Stimulated activated CD4-positive, alpha-beta T cell treated with anti-CD3 and anti-CD28 coated beads, Interleukin-4, amount 100 ng/mL, for 48 hours (primary cell): ENCODE measurements at places on chromosomes 4 and X.

DNA sequence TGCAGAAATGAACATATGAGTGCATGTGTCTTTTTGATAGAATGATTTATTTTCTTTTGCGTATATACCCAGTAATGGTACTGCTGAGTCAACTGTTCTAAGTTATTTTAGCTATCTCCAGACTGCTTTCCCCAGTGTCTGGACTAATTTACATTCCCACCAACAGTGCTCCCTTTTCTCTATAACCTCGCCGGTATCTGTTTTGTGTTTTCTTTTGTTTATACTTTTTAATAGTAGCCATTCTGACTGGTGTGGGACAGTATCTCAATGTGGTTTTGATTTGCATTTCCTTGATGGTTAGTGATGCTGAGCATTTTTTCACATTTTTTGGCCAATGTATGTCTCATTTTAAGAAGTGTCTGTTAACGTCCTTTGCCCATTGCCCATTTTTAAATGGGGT is 218.6 kb upstream of the KCNIP4 start:
- DNase-seq = no peak

- DNase-seq = no peak
Observed at GRCh38 chr4:184934961-184935360, 83.3 kb upstream of the HELT start.

- no peak for DNase-seq
Observed at GRCh38 chr4:125105561-125105960, 209.2 kb upstream of the FAT4 start.

DNA sequence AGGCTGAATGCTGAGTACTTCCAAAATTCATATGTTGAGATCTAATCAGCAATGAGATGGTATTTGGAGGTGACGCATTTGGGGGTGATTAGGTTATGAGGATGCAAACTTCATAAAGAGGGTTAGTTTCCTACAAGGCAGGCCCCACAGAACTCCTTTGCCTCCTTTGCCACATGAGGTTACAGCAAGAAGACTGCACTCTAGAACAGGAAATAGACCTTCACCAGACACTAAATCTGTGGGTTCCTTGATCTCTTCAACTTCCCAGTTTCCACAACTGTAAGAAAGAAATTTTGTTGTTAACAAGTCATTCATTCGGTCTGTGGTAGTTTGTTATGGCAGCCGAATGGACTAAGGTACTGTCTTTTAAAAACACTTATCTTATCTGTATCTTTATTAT is 681.9 kb upstream of the HS3ST1 start:
- DNase-seq = no peak

DNA sequence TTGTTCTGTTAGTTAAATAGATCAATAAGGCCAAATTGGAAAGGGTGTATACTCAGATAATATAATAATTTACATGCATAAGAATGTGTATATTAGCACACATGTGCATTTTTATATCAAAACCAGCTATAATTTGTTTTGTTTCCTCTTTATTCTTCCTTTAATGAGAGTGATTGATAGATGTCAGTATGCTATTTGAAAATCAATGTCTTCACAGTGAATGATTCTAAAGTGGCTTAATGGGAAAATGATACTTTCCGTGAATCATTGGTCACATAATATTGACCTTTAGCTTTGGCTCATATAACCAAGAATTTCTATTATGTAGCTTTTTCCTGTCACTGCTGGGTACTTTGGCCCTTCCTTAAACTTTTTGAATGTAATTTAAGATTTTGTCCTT is 48.6 kb downstream of the PLS3 start:
- no peak for DNase-seq

DNA sequence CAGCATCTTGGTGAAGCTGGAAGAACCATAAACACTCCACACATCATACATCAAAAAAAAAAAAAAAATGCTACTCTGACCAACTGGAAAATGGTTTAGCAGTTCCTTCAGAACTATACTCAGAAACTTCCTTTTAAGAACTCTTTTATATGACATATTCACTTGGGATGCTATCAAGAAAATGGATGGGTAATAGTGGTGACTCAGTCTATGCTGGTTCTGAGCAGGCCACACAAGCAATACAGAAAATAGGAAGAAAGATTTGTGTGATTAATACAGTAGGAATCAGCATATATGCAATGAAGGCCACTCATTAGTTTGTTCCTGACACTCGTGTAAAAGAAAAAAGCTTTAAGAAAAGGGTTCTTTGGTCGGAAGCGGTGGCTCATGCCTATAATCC is 123.5 kb upstream of the FAT4 start:
- DNase-seq = no peak

GRCh38 chr4:2292646-2293108 is 30.8 kb upstream of the MXD4 start:
- DNase-seq = no peak

DNA sequence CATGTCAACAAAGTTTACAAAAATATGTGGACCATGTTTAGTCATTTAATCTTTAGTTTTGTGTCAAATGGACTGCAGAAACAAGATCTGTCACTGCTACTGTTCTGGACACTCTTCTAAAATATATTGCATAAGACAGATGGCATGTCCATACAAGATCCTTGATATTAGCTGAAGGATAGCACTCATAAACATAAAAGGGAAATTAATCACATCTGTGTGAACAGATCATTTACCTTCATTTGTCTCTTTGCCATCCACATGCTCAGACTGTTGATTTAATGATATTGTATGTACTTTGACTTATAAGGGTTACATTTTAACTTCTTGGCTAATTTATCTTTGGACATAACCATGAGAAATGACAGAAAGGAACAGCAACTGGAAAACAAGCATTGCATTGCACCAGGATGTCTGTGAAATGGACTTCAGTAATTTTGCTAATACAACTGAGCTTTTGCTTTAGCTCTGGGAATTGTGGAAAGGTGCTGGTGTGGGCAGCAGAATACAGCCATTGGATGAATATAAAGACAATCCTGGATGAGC is at the start of gene UGT2B7:
UGT2B7 (plus strand) TSS at position 364 of the 546 bp plus-strand sequence; CDS start at position 411, 47 bp downstream.
- no peak for DNase-seq

- DNase-seq = no peak
Observed at GRCh38 chr4:8044699-8045098, 105.0 kb upstream of the AFAP1 start.

GRCh38 chr4:110617075-110617640 is 5.7 kb downstream of the PITX2 start:
- no peak for DNase-seq

- no peak for DNase-seq
Observed at GRCh38 chrX:132169554-132169953, 41.7 kb upstream of the FRMD7 start.

- no peak for DNase-seq
Observed at GRCh38 chr4:70734168-70734954, 12.6 kb downstream of the RUFY3 start.

- DNase-seq = no peak
Observed at GRCh38 chrX:12580548-12580947, 210.7 kb upstream of the PRPS2 start.

GRCh38 chrX:71922686-71923085 is 12.0 kb downstream of the NHSL2 start:
- no peak for DNase-seq

- DNase-seq = no peak
Observed at GRCh38 chrX:120462370-120462769, 6.7 kb downstream of the LAMP2 start.

DNA sequence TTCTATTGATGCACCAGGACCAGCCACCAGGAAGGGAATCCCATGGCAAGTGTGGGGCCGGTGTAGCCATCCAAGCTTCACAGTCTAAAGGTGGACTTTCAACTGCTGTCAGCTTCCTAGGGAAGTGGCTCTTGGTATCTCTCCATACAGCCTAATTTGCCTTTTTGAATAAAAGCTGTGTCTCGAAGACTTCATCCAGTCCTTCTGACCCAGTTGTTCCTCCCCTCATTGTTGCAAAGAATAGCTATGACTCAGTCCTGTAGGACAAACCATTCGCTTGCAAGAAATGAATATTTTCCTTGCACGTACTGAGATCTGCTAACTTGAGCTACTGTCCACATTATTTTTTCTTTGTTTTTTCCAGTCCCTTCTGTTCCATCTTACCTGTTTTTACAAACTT is 145.1 kb upstream of the CTSO start:
- no peak for DNase-seq

DNA sequence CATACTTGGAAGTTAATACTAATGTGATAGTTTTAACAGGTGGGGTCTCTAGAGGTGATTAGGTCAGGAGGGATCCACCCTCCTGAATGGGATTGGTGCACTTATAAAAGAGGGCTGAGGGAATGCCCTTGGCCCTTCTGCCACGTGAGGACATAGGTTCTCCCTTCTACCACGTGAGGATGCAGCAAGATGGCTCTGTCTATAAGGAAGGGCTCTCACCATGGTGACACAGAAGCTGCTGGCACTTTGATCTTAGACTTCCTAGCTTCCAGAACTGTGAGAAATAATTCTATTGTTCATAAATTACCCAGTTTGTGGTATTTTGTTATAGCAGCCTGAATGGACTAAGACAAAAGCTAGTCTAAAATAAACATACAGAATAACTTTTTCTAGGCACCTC is 1.0 kb downstream of the AADAT start:
- DNase-seq = no peak

- DNase-seq = no peak
Observed at GRCh38 chrX:538311-538710, 92.3 kb upstream of the SHOX start.

GRCh38 chr4:40375095-40375494 is 40.0 kb downstream of the CHRNA9 start:
- DNase-seq = no peak

DNA sequence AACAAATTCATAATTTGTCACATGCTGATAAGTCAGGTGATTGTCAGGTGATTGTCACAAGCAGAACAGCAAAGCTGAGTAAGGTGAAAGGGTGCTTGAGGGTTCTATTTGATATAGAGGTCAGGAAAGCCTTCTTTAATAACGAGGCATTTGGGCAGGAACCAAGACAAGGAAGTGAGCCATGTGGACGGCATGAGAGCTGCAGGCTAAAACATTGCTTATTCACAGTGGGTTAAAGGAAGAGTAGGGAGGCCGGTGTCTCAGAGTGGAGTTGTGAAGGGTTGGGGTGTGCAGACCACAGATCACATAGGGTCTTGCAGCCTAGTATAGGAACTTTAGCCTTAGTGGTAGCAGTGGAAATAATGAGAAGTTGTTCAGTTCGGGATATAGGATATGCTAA is 31.3 kb upstream of the CYP2U1 start:
- DNase-seq = no peak

- DNase-seq = no peak
Observed at GRCh38 chr4:964346-965025, 8.9 kb downstream of the DGKQ start.

GRCh38 chrX:150036641-150037040 is 98.3 kb upstream of the EOLA2 start:
- DNase-seq = no peak

GRCh38 chr4:114286262-114286810 is 306.9 kb upstream of the ARSJ start:
- DNase-seq = no peak

DNA sequence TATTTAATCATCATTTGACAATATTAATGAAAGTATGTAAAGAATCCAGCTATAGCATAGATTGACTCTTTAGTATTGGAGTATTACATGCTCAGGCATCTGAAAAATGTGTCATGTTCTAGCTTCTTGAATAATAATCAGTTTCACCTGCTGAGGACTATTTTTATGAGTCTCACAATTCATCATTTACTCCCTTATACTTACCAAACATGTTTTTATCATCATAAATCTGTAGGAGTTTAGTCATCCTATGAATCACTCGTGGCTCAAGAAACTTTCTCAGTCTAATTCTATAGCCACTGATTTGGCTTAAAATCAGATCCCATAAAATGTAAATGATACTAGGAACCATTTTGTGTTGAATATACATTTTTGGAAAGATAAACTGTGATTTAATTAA is 1616.1 kb downstream of the C4orf33 start:
- DNase-seq = no peak

DNA sequence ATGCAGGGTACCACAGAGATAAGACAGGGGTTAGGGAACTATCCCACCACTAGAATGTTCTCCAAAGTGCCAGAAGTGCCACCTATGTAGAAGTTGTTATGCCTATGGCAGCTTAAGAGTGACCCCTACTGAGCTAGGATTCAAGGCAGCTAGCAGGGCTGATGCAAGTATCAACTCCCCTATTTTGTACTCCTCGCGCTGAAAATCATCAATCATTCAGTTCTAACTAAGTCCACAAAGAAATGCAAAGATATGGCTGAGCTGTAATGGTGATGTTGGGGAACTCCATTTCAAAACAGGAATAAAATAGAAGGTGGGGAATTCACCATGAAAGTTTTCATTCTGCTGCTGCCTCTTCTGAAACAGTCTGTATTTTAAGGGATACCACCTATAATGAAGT is 13.8 kb downstream of the ACSL4 start:
- DNase-seq = no peak
